BJ (cell line): ENCODE measurements at places on chromosomes 3 and 15.

DNA sequence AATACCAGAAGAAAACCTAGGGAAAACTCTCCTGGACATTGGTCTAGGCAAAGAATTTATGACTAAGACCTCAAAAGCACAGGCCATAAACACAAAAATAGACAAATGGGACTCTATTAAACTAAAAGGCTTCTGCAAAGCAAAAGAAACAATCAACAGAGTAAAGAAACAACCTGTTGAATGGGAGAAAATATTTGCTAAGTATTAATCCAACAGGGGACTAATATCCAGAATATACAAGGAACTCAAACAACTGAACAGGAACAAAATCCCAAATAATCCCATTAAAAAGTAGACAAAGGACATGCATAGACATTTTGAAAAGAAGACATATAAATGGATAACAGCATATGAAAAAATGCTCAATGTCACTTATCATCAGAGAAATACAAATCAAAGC lies 6.9 kb upstream of the ACVR2B start:
- DNase-seq = no peak

- no peak for DNase-seq
Measured at GRCh38 chr15:50977162-50977561, 68.7 kb downstream of the AP4E1 start.

GRCh38 chr15:41309226-41309905 lies 23.0 kb downstream of the OIP5 start:
- DNase-seq = no peak

GRCh38 chr3:147130461-147130860 lies 275.9 kb downstream of the ZIC4 start:
- peak; percentile 39 for DNase-seq
